ENCODE measurements at places on chromosomes 2 and 18.

DNA sequence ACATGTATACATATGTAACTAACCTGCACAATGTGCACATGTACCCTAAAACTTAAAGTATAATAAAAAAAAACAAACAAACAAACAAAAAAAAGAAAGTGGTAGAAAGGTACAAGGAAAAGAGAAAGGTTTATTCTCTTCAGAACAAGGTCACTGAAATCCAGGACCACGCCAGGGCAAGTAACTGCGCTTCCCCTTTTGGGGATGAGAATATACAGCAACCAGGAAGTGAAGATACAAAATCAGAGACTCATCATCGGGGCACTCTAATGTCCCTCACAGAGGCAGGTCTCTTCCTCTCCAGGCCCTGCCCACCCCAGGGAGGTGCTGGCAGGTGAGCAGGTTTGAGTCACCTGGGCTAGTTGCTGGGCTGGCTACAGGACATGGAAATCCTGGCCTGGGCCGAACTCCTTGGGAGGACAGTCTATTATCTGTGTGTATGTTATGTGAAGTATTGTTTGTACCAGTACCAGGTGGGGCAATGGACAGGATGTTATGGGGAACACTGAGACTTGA, 100.4 kb upstream of the GPR45 start:
- no peak for DNase-seq

- DNase-seq, result no peak
These were observed 47.1 kb downstream of the DDX1 start for GRCh38 chr2:15638720-15639119.

DNA sequence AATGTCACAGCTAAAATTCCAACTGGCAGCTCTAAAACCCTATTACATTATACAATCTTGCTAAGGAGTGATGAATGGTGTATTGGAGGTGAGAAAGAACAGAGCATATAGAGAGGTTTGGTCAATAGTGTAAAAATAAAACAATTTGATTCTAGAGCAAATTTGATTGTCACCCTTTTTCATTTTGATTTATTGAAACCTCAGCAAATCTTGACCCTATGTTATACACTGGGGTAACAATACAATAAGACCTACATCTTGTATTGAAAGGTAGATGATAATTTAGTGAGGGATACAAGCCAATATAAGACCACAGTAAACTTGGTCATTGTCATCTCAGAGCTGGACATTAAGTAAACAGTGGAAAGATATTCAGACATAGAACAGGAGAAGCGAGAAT, 671.9 kb downstream of the IRS1 start:
- no peak for DNase-seq

- no peak for DNase-seq
These were observed 27.9 kb downstream of the XDH start for GRCh38 chr2:31386648-31387047.

DNA sequence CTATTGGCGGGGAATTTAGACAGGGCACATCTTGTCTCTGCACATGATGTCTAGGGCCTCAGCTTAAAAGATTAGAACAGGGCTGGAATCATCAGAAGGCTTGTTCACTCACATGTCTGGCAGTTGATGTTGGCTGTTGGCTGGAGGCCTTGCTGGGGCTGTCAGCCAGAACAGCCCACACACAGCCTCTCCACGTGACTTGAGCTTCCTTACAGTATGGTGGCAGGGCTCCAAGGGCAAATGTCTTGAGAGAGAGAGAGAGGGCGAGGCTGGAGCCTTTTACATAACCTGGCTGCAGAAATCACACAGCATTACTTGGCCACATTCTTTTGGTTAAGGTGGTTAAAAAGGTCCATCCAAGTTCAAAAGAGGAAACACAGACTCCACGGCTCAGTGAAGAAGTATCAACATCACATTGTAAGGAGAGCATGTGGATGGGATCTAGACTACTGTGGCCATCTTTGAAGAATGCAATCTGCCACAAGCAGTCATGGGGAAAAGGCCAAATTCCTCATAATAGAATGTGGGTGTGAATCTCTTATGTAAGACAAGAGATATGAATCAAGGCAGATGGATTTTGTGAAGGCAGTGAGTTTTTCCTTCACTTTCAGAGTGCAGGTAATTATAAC, 30.4 kb downstream of the SRSF7 start:
- DNase-seq, result no peak

GRCh38 chr2:226869371-226869770, 33.5 kb downstream of the RHBDD1 start:
- DNase-seq, result no peak

DNA sequence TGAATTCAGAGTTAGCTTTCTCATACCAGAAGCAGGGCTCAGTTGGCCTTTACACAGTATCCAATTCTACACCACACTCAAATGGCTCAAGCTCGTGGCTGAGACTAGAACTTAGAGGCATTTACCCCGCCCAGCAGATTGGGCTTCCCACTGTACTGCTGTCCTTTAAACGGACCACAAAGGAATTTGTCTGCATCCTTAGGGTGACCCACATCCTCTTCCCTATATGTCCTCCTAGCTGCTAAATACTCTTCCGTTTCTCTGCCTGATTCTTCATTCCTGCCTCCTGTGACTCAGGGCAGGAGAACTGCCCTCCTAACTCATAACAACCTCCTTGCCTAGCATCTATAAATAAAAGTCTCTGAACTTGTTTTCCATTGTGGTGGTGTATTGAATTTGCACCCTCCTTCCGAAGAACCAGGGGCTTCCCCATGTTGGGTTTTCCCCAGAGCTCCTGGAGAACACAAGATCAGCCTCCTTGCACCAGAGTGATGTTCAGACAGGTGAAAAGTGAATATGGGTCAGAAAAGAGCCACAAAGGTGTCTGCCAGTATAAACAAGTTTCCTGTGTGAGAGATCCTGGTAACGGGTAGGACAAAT, 32.0 kb upstream of the MC4R start:
- no peak for DNase-seq

Measured in SIG-M5 (cell line).